Left ventricle myocardium inferior (tissue), 1 donor: ENCODE measurements at places on chromosomes 11 and 22.
A peak's percentile ranks its signal among the peaks of the same experiment; 100 is the strongest.

GRCh38 chr11:60953781-60954180 is 1.8 kb upstream of the SLC15A3 start:
- DNase-seq, result no peak

DNA sequence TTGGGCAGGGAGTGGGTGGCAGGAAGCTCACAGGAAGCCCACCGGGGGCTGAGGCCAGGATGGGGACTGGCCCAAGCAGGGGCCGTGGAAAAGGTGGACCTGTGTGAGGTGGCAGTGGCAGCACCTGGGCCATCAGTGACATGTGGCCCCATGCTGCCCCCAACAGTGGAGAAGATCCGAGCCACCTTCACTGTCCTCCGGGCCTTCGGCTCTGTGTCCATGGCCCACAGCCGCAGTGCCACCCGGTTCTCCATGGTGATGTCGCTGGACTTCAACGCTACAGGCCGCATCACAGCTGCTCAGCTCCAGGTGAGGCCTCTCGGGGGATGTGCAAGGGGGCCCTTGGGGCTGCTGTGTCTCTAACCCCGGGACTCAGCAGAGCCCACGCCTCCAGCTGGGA is 37.9 kb downstream of the MYO18B start:
- no peak for DNase-seq

DNA sequence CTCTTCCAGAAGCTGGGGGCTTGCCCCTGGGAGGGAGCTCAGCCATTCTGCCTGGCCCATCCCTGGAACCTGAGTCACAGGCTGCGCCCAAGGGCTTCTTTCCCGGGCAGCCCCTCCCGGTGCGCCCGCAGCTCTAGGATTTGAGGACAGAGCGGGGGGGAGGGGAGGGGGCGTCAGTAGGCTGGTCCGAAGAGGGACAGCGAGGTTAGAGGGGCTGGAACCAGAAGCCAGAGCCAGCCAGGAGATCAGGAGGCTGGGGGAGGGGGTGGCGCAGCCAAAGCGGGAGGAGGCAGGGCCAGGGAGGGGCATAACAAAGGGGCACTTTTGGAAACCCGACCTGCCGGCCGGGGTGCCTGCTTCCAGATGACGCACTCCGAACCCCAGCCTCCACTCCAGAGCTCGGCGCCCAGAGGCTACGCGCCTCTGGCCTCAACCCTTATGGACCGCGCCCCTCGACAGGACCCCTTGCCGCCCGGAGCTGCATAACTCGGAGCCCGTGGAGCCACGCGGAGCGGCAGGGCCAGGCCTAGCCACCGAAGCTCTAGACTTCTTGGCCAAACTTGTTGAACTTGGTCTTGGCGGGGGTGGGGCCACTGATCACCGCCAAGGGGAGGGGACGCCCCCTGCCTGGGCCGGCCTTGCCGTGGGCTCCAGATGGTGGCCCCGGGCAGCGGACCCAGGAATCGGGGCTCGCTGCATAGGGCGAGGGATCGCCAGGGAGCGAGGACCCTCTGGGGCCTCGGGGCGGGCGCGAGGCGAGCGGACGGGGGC is 744 bp downstream of the PACSIN3 start:
- peak; percentile 84 for DNase-seq

DNA sequence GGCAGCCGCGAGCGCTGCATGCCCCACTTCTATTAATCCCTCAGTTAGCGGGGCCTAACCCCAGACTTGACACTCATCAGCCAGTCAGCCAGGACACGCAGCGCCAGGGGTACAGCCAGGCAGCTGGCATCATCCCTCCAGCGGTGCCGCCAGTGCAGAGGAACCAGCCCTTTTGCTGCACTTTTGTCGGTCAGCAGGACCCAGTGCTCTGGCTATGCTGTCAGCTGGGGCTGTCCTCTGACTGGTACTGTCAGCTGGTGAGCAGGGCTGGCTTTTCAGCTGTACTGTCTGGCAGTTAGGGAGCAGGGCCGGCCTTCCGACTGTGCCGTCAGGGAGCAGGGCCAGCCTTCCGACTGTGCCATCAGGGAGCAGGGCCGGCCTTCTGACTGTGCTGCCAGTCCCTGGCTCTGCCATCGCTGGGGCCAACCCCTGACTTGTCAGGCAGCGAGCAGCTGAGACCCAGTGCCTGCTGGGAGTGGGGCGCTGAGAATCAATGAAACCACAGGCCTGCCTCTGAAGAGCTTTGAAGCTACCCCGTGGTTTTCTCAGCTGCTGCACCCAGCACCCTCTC is 115.4 kb downstream of the KIAA1671 start:
- no peak for DNase-seq

- DNase-seq, result peak; percentile 50
Observed at GRCh38 chr11:12376259-12377081, 901 bp upstream of the PARVA start.

DNA sequence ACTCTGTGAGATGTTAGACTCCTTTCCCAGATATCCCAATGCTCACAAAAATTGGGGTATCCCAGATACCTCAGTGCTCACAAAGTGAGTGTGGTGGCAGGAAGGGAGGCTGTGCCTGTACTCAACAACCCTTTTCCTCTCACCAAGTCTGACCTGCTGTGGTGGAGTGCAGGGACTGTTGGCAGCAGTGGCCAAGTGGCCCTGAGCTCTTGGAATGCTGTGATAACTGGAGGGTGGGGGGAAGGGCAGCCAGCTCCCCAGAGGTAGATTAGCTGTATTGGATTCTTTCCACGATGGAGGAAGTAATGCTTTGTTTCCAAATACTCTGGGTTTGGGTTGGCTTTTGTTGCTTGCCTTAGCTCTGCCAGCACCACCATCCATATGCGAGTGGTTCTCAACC is 46.0 kb upstream of the OR9Q1 start:
- DNase-seq, result no peak

GRCh38 chr22:37804352-37804880 is 3.3 kb upstream of the GCAT start:
- no peak for DNase-seq

- no peak for DNase-seq
Observed at GRCh38 chr11:65571940-65572339, 398 bp upstream of the FAM89B start.

DNA sequence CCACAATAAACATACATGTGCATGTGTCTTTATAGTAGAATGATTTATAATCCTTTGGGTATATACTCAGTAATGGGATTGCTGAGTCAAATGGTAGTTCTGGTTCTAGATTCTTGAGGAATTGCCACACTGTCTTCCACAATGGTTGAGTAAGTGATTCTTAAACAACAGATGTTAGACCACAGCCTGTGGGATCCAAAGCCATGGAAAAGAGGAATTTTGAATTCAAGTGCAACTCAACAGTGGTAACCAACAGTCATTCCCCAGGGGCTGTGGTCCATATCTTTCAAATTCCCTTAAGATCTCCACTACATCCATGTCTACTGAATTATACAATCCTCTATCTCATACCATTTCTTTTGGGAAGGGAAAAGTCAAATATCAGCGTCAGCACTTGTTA is 321.5 kb downstream of the LARGE1 start:
- DNase-seq, result no peak

GRCh38 chr11:43427971-43428370 is 69.3 kb downstream of the TTC17 start:
- no peak for DNase-seq

GRCh38 chr11:2122222-2122906 is 16.8 kb downstream of the IGF2 start:
- no peak for DNase-seq

- no peak for DNase-seq
Observed at GRCh38 chr22:46246178-46246577, 3.9 kb downstream of the CDPF1 start.

DNA sequence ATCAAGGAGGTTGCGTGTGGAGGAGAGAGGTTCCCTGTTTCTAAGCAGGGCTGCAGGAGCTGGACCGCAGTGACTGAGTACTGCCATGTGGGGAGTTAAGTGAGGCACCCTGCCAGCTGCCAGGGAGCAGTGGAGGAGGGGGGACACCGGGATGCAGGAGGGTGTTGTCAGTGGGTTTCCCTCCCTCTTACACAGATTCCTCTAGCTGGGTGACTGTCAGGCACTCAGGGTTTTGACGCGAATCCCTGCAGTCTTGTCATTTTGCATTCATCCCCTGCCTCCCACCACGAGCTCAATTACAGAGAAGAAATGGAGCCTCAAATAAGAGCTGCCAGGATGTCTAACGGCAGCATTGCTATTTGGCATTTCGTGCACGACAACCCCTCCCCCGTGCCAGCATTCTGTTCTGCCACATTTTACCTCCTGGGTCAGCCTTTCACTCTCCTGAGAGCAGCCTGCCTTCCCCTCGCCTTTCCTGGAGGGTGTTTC is 119.8 kb upstream of the SORL1-AS1 start:
- no peak for DNase-seq

GRCh38 chr11:74162681-74163467 is 7.9 kb downstream of the C2CD3 start:
- no peak for DNase-seq

- DNase-seq, result no peak
Observed at GRCh38 chr11:74142624-74143023, 28.2 kb downstream of the C2CD3 start.

DNA sequence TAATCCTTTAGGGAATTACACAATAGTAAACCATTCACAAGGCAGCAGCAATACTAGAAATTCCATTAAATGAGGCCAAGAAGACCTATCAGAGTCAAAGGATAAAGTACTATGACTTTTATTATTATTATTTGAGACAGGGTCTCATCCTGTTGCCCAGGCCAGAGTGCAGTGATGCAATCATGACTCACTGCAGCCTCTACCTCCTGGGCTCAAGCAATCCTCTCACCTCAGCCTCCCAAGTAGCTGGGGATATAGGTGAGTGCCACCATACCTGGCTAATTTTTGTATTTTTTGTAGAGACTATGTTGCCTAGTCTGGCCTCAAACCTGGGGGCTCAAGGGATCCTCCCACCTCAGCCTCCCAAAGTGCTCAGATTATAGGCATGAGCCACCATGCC is 51.8 kb downstream of the TTC28 start:
- DNase-seq, result no peak

GRCh38 chr11:120089036-120090001 is 48.6 kb downstream of the TRIM29 start:
- DNase-seq, result no peak

GRCh38 chr22:27443306-27443705 is 358.2 kb downstream of the MN1 start:
- peak; percentile 35 for DNase-seq

DNA sequence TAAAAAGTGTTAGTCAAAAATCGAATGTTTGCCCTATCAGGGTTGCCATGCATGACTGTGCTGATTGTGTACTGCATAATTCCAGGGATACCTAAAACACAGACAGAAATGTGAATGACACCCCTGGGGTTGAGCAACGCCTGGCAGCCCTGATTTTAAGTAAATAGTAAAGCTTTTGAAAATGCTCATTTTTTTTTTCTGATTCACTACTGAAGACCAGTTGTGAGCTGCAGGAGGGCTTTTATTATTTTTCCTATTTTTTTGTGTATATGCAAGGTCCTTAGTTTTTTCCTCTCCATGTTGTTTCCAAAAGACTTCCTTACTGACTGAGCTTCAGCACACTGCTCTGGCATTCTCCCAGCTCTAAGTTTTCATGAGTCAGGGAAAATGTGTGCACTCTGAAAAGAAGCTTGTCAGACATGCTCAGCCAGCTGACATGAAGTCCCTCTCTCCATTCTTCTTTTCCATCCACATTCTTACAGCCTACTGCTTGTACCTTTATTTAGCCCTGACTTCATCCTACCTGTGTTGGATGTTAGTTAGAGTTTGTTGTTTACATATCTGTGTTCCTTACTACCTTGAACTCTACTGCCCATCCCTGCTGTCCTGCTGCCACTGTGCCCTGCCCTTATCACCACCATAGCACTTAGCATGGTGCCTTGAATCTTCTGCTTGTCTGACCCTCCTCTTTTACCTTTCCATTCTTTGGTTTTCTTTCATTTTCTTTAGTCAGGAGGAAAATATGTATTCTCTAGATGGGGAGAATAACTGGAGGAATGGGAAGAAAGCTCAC is 79.5 kb downstream of the HORMAD2 start:
- no peak for DNase-seq

- no peak for DNase-seq
Observed at GRCh38 chr22:22043296-22044078, 60.9 kb upstream of the TOP3B start.

- no peak for DNase-seq
Observed at GRCh38 chr11:272195-272930, 5.8 kb upstream of the NLRP6 start.

DNA sequence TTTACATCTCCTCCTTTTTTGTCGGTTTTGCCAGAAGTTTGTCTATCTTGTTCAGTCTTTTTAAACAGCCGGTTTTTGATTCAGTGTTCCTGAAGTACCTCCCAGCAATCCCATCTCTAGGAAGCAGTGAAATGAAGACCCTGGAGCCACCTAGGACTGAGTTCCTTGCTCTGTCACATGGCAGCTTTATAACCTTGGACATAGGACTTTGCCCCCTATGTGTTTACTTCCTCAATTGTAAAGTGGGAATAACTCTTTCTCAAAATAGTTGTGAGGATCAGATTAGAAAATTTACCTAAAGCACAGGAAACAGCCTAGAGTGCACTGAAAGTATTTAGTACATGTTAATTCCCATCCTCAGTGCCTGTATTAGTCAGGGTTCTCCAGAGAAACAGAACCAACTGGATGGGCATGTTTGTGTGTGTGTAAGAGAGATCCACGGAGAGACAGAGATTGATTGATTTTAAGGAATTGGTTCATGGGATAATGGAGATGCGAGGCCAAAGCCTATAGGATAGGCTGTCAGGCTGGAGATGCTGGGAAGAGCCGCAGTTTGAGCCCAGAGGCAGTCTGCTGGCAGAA is 20.0 kb downstream of the FAM83F start:
- DNase-seq, result no peak

DNA sequence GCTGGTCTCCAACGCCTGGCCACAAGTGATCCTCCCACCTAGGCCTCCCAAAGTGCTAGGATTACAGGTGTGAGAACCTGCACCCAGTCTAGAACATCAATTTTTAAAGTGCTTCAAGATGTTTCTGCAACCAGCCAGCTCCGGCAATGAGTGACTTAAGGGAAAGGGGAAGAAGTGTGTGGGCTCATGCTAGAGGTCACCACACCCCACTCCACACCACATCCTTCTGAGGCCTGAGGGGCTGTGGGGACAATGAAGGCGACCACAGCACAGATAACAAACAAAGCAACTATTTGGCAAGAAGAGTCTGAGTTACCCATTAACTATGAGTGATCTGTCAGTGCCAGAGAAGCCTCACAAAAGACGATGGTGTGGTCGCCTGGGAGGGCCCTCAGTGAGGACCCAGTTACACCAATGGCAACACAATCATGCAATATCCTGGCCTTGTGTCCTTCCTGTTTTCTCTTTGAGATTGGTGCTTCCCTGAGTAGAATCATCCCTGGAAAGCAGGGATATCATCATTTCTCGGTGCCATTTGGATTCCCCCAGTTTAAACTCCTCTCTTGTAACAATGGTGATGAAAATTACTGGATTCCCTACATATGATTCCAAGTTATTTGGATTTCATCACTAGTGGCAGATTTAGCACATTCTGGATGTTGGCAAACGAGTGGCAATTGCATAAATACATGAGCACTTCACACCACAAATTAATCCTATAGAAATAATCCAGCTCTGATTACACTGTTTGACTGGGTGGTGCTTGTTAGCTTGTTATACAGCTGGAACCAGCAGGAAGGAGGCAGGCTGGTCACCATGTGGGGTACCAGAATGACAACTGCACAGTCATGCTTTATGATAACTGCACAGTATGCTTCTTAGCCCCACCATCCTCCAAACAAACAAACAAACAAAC is 18.4 kb downstream of the ABTB2 start:
- no peak for DNase-seq

GRCh38 chr22:47837703-47838102 is 1075.3 kb downstream of the TBC1D22A start:
- DNase-seq, result no peak

- no peak for DNase-seq
Observed at GRCh38 chr22:43205748-43206508, 19.0 kb upstream of the TTLL12 start.

- no peak for DNase-seq
Observed at GRCh38 chr22:32544953-32545558, 70.4 kb downstream of the FBXO7 start.

GRCh38 chr22:36577019-36577418 is 48.1 kb upstream of the EIF3D start:
- no peak for DNase-seq
